Activated naive CD4-positive, alpha-beta T cell treated with anti-CD3 and anti-CD28 coated beads for 36 hours (primary cell): ENCODE measurements at places on chromosomes 5 and 9.

GRCh38 chr5:149466457-149466972 is 84.7 kb downstream of the CSNK1A1 start:
- no peak for DNase-seq

DNA sequence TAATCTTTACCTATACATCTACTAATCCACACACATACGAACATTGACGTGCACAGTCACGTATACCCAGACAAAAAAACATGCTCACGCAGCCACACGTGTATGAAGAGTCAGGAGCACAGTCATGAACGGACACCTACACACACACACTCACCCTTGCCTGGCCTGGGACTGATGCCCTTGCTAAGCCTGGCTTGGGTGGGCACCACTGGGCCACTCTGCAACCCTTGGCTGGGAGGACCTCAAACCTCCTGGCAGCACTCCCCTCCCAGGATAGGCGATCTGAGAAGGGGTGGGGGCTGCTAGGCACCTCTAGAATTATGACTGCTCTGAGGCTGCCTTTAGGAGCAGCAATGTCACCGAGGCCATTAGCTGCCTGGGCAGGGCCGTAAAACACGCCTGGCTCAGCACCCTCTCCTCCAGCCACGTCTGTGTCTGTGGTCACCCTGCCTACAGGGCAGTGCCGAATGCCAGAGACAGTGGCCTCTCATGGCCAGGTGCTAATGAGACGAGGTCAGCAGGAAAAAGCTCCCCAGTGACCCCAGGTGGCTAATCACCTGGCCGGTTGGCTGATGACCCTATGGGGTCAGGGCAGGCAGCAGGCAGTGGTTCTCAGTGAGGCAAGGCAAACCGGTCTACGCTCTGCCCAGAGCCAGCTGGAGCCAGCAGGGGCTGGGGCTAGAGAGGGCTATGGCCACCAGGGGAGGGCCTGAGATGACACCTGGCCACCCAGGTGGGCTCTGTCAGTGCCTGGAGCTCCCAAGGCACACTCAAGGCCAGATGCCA is 33.7 kb upstream of the MVB12B start:
- no peak for DNase-seq

GRCh38 chr9:94149696-94150095 is 65.4 kb downstream of the PTPDC1 start:
- DNase-seq = no peak

DNA sequence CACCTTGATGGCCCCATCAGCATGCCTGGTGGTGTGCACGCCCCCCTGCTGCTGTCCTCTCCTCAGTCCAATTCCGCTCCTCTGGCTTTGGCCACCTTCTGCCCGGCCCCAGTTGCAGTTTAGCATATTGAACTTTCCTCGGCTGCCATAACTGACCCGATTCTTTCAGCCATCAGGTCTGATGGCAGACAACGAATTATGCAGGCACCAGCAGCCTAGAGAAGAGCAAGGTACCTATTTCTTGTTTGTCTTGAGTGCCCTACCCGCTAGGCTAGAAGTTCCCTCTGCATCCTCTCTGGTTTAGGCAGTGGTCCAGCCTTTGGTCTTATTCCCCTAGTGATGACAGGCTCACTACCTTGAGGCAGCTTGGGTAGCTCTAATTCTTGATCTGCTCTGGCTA is 43.0 kb upstream of the SLC25A51 start:
- DNase-seq = no peak

GRCh38 chr5:127410959-127411358 is 106.5 kb upstream of the PRRC1 start:
- DNase-seq = no peak

DNA sequence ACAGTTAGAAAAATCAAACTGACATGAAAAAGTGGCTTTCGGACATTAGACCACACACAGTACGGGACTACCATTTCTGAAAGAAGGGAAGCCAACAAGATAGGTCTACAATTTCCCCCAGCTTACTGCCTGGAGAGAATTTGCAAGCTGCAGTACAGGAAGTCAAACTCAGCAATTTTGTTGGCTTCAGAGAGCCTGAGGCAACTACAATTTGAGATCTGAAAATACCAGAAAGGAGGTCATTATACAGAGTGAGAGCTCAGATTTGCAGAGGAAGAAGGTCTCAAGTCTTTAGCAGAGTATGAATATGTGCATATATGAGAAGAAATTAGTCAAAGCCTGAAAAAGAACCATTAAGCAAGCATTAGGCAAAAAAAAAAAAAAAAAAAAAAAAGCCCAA is 83.0 kb downstream of the OXCT1 start:
- DNase-seq = no peak

GRCh38 chr5:139138809-139139208 is 59.4 kb downstream of the SIL1 start:
- DNase-seq = no peak

DNA sequence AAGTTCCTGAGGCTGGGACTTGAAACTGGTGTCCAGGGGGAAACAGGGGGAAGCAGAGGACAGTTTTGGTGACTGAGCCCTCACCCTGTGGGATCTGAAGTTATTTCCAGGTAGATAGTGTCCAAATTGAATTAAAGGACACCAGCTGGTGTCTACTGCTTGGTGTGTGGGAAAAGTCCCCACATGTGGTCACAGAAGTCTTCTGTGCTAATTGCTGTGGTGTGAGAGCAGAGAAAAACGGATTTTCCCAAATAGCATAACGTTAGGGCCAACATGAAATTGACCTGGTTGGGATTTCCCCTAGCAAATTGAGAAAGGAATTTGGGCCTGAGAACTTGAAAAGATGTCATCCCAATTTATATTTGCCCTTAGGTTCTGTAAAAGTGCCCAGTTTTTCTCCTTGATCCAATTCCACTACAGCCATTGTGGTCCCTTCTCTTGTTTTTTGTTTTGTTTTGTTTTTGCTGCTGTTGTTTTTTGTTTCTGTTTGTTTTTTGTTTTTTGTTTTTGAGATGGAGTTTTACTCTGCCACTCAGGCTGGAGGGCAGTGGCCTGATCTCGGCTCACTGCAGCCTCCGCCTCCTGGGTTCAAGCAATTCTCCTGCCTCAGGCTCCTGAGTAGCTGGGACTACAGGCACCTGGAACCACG is 5.6 kb upstream of the STARD4 start:
- DNase-seq = no peak

- DNase-seq = no peak
These were observed 48.7 kb downstream of the KIAA1958 start for GRCh38 chr9:112535301-112535700.

GRCh38 chr9:31820426-31820825 is 564.0 kb upstream of the ACO1 start:
- DNase-seq = no peak

DNA sequence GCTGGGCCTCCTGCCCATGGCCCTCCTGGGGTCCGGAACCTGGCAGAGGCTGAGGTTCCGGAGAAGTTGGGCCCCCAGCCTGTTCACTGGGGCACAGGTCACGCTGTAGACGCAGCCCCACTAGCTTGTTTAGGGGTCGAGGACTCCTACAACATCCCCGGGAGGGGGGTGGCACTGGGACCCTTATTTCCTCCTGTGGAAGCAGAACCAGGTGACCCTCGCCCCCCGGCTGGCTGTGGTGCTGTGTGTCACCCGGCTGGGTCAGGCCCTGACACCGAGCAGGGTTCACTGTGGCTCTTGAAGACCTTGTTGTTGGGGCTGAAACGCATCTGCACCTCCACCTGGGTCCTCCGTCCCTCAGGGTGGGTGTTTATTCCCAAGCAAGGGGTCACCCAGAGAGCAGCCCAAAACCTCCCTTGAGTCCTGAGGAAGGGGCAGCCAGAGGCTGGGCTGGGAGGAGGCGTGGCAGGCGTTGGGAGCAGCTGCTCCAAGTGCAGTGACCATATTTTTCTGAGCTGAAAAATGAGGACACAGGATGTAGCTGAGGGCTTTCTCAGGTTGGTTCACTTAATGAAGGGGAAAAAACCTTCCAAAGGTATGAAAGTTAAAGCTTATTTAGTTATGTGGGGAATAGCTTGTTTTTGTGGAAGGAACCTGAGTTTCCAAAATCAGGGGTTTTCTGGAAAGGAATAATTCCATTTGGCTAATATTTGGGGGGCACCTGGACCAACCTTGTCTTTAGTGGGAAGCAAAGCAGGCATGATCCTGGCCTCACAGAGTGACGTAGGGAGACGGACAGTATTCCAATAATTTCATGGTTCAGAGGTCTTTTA is 164.7 kb upstream of the IER5L start:
- DNase-seq = no peak

- no peak for DNase-seq
These were observed 395.9 kb downstream of the SEMA5A start for GRCh38 chr5:9149988-9150387.

GRCh38 chr9:99262949-99263418 is 40.9 kb downstream of the SEC61B start:
- no peak for DNase-seq

DNA sequence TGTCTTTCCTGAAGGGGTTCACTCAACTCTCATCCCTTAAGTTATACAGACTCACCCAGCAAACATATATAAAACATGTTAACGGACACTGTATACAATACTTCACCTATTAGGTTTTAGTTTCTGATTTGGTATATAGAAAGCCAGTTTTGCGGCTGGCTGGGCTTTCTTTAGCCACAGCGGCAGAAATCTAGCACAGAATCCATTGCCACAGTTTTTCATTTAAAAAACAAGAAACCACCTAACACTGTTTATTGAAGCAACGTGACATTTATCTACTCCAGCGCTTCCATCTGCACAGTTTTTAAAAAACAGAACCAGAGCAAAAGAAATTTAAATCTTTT is 67.3 kb downstream of the SNX30 start:
- no peak for DNase-seq

DNA sequence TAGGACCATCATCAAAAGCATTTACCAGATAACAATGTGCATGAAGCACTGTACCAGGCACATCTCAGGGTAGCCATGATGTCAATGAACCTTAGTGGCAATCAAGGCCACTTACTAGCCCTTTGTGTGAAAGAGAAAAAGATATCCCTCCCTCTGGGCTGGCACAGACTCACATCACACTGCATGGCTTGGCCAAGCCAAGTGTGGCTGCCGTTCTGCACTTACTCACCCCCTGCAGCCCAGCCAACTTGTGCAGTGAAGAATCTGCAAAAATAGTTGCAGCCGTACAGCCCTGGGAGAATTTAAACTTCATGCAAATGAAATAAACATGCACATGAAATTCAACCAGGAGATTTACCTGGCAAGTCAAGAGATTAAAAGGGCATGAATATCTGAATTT is 333.5 kb downstream of the DEPDC1B start:
- no peak for DNase-seq

GRCh38 chr5:30894811-30895210 is 298.7 kb upstream of the CDH6 start:
- DNase-seq = no peak

DNA sequence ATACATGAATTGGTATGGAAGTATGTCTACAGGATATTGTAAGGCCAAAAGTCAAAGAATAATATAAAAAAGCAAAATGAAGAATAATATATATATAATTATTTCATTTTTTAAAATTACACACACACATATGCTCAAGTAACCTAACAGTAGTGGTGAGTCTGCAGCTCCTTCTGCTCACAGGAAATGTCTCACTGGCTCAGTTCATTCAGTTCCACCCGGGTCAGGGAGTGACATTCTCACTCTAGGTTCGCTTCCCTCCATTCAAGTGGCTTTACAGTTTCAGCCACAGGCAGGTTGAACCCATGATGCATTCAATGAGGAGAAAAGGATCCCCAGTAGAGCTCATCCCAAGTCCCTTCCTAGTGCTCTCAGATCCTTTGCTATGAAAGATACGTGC is 90.8 kb downstream of the SUSD1 start:
- no peak for DNase-seq

GRCh38 chr9:124448019-124448418 is 2.2 kb upstream of the ADGRD2 start:
- DNase-seq = no peak

DNA sequence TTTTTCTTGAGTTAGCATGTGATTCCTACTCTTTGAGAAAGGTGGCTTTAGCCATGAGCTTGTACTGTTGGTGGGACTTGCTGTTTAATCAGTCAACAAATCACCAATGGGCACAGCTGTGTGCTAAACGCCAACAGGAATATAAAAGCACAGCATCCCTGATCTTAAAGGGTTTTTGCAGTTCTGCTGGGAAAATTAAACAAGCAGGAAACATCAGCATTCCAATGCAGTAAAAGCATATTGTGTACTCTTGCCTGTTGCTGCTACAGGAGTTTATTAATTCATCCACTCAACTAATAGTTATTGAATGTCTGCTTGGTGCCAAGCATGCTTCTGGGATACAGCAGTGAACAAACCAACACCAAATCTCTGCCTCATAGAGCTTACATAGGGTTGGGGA is 27.4 kb upstream of the F2RL1 start:
- no peak for DNase-seq

DNA sequence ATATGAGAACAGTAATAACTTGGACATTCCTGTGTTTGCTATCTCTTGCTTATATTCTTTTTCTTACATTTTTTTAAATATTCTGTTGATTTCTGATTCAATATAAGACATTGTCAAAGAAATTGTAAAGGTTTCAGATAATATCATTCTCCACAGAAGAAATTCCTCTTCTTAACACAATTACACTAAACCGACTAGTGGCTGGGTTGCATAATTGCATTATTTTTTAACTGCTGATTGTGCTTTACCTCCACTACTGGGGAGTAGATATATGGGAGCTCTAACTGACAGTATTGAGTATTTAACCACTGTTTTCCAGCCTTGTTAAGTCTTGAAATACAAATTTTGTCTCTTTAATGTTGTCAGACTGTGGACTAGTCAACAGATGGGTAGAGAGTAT is 723.8 kb upstream of the EDIL3 start:
- no peak for DNase-seq

GRCh38 chr9:123773783-123774182 is 156.1 kb downstream of the DENND1A start:
- no peak for DNase-seq

GRCh38 chr5:134131578-134132350 is 17.3 kb downstream of the TCF7 start:
- DNase-seq = peak; percentile 33

DNA sequence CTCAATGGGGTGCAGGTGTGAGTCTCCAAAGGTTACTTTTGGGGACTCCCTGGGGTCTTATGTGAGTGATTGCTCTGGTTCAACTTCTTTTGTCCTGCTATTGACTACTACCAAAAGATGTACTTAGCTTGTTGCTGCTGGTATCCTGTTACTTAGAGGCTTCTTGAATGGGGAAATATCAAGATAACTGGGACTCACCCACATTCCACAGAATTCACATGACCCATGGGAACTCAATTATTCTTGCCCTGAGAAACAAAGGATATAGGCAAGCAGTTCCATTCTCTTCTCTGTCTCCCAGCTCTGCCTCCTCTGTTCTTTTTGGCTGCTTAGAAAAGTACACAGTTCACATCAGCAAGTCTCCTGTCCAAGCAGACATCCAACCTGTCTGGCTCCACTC is 105.9 kb downstream of the UNC13B start:
- DNase-seq = no peak

DNA sequence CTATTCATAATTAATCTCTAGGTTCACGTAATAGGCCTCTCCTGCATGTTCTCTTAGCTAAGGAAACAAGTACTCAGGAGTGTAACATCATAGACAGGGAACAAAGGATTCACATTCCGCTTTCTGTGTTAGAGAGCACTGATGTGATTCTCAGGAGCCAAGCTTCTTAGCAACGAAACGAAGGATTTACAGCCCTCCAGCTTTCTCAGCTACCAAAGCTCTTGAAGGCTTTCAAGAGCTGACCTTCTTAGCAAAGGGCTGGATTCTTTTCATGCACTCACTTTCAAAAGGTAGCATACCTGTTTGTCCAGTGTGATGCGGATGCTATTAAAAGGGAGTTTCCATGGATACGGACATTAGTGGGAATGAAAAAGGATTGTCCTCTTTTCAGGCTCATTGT is 107.4 kb downstream of the TUSC1 start:
- DNase-seq = no peak

GRCh38 chr9:120441426-120442307 is 138.3 kb downstream of the CDK5RAP2 start:
- DNase-seq = no peak
